ENCODE measurements at places on chromosomes 2 and 18.

DNA sequence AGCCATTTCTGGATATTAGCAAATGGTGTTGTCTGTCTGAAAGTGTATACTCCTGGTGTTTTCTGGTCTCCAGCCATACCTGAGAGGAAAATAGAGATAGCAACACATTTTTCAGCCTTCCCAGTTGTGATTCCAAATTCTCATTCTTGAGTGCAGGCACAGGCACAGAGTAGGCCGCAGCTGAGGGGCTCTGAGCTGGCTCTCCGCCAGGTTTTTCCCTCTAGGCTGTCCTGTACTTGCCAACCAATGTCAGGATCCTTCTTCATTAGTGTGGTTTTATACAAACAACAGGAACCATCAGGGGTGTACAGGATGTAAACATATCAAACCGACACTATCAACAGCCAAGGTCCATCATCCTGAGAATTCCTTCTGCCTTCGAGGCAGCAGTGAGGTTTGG, 1733.6 kb upstream of the CELF4 start:
- DNase-seq: no peak

DNA sequence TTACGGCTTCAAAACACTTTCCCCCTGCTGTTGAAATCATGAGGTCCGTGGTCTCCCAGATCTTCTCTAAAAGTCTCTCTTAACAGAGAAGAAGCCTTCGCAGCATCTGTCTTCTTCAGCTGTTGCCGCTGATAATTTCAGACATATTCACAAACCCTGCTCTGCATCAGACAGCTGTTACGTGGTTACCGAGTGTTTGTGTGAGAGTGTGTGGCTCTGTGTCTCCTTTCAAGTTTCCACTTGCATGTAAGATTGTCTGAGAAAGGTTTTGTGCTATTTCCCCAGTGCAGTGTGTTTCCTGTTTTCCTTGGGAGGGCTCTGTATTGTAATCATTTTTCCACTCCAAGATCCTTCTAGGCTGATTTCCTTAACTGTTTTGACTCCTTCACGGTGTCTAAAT, 32.8 kb downstream of the MAIP1 start:
- no peak for DNase-seq

DNA sequence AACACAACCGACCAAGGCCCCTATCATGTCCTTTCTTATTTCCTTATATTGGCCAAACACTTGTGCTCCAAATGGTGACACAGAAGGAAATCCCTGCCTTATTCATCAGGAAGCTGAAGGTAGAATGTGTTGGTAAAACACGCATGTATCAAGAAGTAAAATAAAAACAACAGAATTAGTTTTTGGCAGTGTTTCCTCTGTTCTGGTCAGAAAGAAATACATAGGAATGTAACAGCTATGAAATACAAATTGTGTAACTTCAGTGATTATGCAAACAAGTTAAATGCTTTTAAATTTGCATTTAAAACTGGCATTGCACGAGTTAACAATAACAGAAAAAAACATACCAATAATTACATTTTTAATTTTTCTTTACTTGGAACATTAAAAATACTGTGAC, 19.3 kb downstream of the ST6GAL2 start:
- DNase-seq: no peak

DNA sequence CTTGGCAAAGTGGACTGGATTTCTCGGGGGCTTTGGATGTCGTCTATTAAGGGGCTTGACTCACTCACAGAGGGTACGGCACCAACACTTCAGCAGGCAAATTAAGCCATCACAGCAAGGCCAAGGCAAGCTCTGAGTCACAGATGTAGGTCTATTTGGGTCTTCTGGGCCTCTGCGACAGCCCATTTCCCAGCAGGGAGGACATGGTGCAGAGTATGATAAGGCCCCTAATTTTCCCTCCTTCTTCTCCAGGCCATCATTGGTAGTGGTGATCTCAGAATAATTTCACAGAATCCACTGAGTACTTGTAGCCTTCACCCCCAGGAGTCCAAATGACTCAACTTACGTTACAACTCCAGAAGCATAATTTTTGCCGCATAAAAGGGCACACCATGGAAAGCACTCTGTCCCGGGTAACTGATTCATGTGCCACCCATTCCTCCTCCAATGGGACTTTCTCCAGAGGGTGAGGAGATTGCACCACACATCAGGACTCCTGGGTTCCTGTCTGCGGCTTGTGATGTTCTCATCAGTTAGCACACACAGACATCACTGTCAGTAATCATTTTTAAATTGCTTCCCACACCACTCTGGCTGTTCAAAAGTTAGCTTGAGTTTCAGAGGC, 164.9 kb downstream of the TXNL1 start:
- DNase-seq: no peak

GRCh38 chr18:63648241-63648640, 4.2 kb upstream of the SERPINB4 start:
- DNase-seq: no peak

- no peak for DNase-seq
Observed at GRCh38 chr2:98928242-98928641, 7.8 kb downstream of the CRACDL start.
